ENCODE measurements at places on chromosomes 12 and 14. TPM values are rescaled to one million over a fixed set of nuclear protein-coding genes. Genes with fewer than 3 reads are reported as not detected.
A peak's percentile ranks its signal among the peaks of the same experiment; 100 is the strongest.

DNA sequence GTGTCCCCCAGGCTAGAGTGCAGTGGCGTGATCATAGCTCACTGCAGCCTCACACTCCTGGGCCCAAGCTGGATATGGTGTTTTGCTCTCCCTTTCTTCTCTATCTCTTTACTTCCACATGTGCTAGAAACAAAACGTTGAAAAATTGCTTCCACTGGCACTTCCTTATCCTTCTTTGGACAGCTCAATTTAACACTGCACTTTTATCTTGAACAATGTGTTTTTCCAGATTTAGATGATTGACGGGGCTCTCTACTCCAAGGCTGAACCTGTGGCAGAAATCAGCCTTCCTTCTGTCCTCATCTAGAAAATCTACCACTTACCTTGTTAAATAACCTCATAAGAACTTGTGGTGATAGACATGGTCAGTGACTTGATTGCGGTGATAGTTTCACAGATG is 165.1 kb downstream of the DAD1 start:
- H3K27me3 ChIP-seq: peaks cover 28% of the 10 kb centered on the region
- peaks cover 16% of the 10 kb centered on the region for H3K4me1 ChIP-seq
- H3K36me3 ChIP-seq: no peaks in the 10 kb centered on the region

The BEST3 gene
- total RNA-seq: 0.88 TPM

The RASSF8 gene
- total RNA-seq: 26.6 TPM

- no peaks in the 10 kb centered on the region for H3K27me3 ChIP-seq
- DNase-seq: no peak
- peaks cover 8% of the 10 kb centered on the region for H3K36me3 ChIP-seq
- H3K27ac ChIP-seq: no peak overlapping the region
- H3K4me3 ChIP-seq: no peak overlapping the region
- H3K4me1 ChIP-seq: peaks cover 22% of the 10 kb centered on the region
Observed at GRCh38 chr12:75661908-75662307, 150.5 kb upstream of the KRR1 start.

- no peak for DNase-seq
- no peak overlapping the region for H3K4me3 ChIP-seq
- H3K27me3 ChIP-seq: no peaks in the 10 kb centered on the region
Observed at GRCh38 chr14:67416810-67417209, 4.8 kb upstream of the PLEK2 start.

The PLEKHD1 gene
- 0.73 TPM for total RNA-seq

GRCh38 chr12:119780786-119781434 is 96.2 kb downstream of the CIT start:
- H3K4me1 ChIP-seq: peaks cover 14% of the 10 kb centered on the region
- peak overlapping the region; percentile 26 for H3K4me3 ChIP-seq
- no peaks in the 10 kb centered on the region for H3K36me3 ChIP-seq

- H3K4me3 ChIP-seq: no peak overlapping the region
- no peak for DNase-seq
- peaks cover 4% of the 10 kb centered on the region for H3K36me3 ChIP-seq
- no peak overlapping the region for H3K27ac ChIP-seq
Observed at GRCh38 chr14:53109105-53110041, 43.8 kb downstream of the DDHD1 start.

All from Calu3 (cell line).